ENCODE measurements at places on chromosomes 5 and 9. TPM values are rescaled to one million over a fixed set of nuclear protein-coding genes. Genes with fewer than 3 reads are reported as not detected.

DEPDC1B gene
- total RNA-seq, result 14.6 TPM

SEMA4D gene
- total RNA-seq, result 5.1 TPM

ADCY2 gene
- total RNA-seq, result not detected

PPP1R26 gene
- total RNA-seq, result 19.3 TPM

ANKRD33B gene
- total RNA-seq, result 10.9 TPM

WHRN gene
- total RNA-seq, result 4.4 TPM

CBY3 gene
- total RNA-seq, result not detected

FOXD4L6 gene
- 0.06 TPM for total RNA-seq

SPRY4 gene
- 9.7 TPM for total RNA-seq

EFNA5 gene
- total RNA-seq, result 26.8 TPM

DNM1 gene
- total RNA-seq, result 101 TPM

SLC34A1 gene
- total RNA-seq, result not detected

TEX48 gene
- total RNA-seq, result not detected

TSSK1B gene
- total RNA-seq, result not detected

BRIX1 gene
- total RNA-seq, result 54.6 TPM

GRM6 gene
- not detected for total RNA-seq

ZFP2 gene
- not detected for total RNA-seq

PCDHB4 gene
- total RNA-seq, result 0.11 TPM

BTNL8 gene
- not detected for total RNA-seq

SLC6A19 gene
- total RNA-seq, result 0.08 TPM

ACOT12 gene
- total RNA-seq, result not detected

NEURL1B gene
- total RNA-seq, result 4.5 TPM

GGTA1 gene
- total RNA-seq, result not detected

IZUMO3 gene
- total RNA-seq, result not detected

HAPLN1 gene
- not detected for total RNA-seq

RNF180 gene
- total RNA-seq, result 0.32 TPM

PPP3R2 gene
- not detected for total RNA-seq

CARTPT gene
- total RNA-seq, result not detected

CYLC2 gene
- not detected for total RNA-seq

FGFR4 gene
- total RNA-seq, result 22.7 TPM

PALM2AKAP2 gene
- total RNA-seq, result 0.30 TPM

CREB3 gene
- 63.4 TPM for total RNA-seq

PCDHGB3 gene
- 0.22 TPM for total RNA-seq

TNC gene
- 0.59 TPM for total RNA-seq

SOWAHA gene
- 0.14 TPM for total RNA-seq

LCN6 gene
- not detected for total RNA-seq

NDUFAF2 gene
- 72.4 TPM for total RNA-seq

KCNV2 gene
- not detected for total RNA-seq

TNIP1 gene
- total RNA-seq, result 151 TPM

DBH gene
- total RNA-seq, result not detected

FOXD4L4 gene
- total RNA-seq, result 0.07 TPM

Measured in A549 treated with GW870086 at 1 μM for 4 hours (cell line).